Mesothelial cell of epicardium (in vitro differentiated cells): ENCODE measurements at places on chromosomes 4 and X.

- no peak for DNase-seq
Observed at GRCh38 chrX:66016905-66017658, 22.8 kb downstream of the VSIG4 start.

GRCh38 chrX:135982860-135983259 lies 2.4 kb upstream of the SLC9A6 start:
- no peak for DNase-seq

- DNase-seq: no peak
Observed at GRCh38 chrX:104913348-104913747, 307.1 kb downstream of the TEX13A start.

GRCh38 chrX:31547816-31548215 lies 476.0 kb upstream of the FTHL17 start:
- DNase-seq: no peak

DNA sequence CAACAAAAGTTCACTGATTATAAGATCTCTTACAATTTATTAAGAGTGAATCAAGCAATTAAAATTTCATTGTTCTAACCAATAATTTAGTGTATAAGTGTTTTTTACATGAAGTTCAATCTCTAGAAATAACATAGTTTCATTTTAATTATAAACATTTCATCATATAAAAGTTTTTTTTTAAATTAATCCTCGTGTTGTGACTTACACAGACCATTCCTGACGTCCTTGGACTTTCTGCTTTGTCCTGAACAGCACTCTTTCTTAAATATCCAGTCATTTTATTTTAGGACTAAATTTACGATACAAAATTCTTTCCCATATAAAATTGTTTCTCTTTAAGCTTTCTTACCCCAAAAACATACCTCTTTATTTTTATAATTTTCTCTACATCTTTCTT lies 841.7 kb upstream of the POU3F4 start:
- DNase-seq: no peak

DNA sequence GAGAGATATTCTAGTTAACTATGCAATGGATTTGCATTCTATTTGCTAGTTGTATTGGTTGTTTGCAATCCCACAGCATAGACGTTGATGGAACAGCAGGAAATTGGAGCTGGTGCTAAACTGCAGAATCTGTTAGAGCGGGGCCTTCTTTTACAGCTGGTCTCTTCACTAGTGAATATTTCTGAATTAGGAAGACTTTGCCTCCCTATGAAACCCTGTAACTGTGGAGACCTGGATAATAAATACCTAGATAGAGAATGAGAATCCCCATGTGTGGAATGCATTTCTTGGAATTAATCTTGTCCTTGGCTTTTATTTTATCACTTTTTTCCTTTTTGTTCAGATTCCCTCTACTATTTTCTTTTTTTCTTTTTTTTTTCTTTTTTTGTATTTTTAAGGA lies 109.7 kb downstream of the SHROOM3 start:
- DNase-seq: no peak

GRCh38 chr4:184417802-184418511 lies 56.4 kb downstream of the IRF2 start:
- no peak for DNase-seq

GRCh38 chrX:3550160-3550751 lies 163.2 kb downstream of the PRKX start:
- no peak for DNase-seq

DNA sequence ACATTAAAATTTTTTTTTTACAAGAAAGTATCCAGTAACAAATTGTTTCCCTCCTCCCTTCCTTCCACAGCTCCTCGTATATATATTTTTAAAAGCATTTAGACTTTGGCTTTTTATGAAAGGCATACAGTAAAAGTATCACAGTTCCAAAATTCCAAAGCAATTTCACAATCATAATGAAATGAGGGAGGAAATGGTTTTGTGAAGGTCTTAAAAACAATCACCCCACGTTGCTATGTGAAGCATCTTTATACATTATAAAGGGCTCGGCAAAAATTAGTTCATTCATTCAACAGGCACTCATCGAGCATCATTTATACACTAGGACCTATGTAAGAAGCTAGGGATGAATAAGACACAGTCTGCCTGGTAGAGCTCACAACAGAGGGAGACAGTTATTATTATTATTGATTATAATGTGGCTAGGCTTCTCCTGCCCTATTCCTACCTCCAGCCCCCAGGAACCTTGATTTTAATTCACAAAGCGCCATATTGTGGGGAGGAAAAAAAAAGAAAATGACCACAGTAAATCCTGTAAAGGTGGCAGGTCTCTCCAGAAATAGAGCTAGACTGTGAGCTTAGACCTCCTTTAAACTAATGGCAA lies 239.9 kb downstream of the MAML3 start:
- DNase-seq: no peak

- no peak for DNase-seq
Observed at GRCh38 chrX:22922961-22923360, 76.8 kb upstream of the DDX53 start.

DNA sequence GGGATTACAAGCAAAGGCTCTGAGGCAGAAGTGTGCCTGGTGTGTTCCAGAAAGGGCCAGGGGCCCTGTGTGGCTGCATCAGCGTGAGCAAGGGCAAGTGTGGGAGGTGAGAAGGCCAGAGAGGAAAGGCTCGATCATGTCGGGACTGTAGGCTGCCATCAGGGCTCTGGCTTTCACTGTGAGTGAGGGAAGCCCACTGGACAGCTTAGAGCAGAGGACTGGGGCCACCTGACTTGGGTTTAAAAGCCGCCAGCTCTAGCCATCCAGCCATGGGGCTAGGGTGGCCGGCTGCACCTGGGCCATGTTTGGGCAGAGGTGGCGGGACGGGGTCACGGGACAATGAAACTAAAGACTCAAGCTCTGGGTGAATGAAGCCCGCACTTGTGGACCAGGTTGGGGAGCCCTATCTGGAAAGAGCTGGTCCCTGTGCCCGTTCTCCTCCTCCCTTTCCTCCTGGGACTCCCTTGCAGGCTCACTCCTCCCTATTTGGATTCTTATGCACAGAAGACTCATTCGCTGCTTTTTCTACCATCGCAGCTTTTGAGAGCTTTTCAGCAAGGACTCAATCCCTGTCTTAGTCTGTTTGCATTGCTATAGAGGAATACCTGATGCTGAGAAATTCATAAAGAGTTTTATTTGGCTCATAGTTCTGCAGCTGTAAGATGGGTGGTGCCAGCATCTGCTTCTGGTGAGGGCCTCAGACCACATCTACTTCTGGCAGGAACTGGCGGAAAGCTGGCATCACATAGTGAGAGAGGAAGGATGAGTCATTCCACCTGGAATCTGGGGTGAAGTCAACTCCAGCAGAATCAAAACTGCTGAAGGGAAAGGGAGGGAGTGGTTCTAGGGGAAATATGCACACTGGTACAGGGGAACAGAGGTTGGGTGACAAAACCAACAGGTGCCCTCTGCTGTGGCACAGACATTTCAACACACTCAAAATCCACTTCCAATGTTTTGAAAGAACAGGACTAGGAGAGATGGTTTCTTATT lies 15.3 kb downstream of the CTAG1B start:
- DNase-seq: no peak

- DNase-seq: peak; percentile 41
Observed at GRCh38 chrX:19514791-19515614, at the start of gene MAP3K15. TSS of gene MAP3K15 (minus strand) at chrX:19515508. CDS start at chrX:19515261, 247 bp downstream.

- no peak for DNase-seq
Observed at GRCh38 chr4:26288355-26288909, 32.4 kb upstream of the RBPJ start.

- DNase-seq: no peak
Observed at GRCh38 chr4:155626561-155626960, 40.1 kb upstream of the GUCY1A1 start.

GRCh38 chr4:7590189-7590588 lies 155.5 kb upstream of the PSAPL1 start:
- no peak for DNase-seq

DNA sequence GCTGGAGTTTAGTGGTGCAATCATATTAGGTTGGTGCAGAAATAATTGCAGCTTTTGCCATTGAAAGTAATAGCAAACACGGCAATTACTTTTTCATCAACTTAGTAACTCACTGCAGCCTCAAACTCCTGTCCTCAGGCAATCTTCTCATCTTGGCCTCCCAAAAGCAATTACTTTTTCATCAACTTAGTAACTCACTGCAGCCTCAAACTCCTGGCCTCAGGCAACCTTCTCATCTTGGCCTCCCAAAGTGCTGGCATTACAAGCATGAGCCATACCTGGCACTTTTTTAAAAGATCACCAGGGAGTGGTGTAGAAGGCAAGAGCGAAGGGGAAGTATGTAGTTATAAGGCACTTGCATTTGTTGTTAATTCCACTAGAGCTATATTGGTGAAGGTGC lies 491.1 kb upstream of the ADGRL3 start:
- DNase-seq: no peak

- no peak for DNase-seq
Observed at GRCh38 chrX:19350941-19351384, 7.2 kb downstream of the PDHA1 start.

- DNase-seq: no peak
Observed at GRCh38 chr4:4945829-4946228, 73.4 kb downstream of the CYTL1 start.

GRCh38 chrX:49174723-49175122 lies 3.0 kb downstream of the PLP2 start:
- DNase-seq: no peak
